CD4-positive, alpha-beta T cell treated with Interleukin-15 for 1 hour (primary cell): ENCODE measurements at places on chromosomes 11 and 22.

GRCh38 chr11:120132645-120133185, 5.2 kb downstream of the TRIM29 start:
- no peak for DNase-seq

GRCh38 chr11:44589301-44589700, 23.8 kb downstream of the CD82 start:
- no peak for DNase-seq

- no peak for DNase-seq
Measured at GRCh38 chr11:125327518-125328224, 163.1 kb downstream of the PKNOX2 start.

GRCh38 chr11:26901162-26901561, 92.8 kb upstream of the FIBIN start:
- DNase-seq = no peak

- no peak for DNase-seq
Measured at GRCh38 chr22:20945578-20945934, 21.5 kb upstream of the AIFM3 start.

GRCh38 chr22:44088976-44089570, 65.0 kb downstream of the PARVB start:
- no peak for DNase-seq

DNA sequence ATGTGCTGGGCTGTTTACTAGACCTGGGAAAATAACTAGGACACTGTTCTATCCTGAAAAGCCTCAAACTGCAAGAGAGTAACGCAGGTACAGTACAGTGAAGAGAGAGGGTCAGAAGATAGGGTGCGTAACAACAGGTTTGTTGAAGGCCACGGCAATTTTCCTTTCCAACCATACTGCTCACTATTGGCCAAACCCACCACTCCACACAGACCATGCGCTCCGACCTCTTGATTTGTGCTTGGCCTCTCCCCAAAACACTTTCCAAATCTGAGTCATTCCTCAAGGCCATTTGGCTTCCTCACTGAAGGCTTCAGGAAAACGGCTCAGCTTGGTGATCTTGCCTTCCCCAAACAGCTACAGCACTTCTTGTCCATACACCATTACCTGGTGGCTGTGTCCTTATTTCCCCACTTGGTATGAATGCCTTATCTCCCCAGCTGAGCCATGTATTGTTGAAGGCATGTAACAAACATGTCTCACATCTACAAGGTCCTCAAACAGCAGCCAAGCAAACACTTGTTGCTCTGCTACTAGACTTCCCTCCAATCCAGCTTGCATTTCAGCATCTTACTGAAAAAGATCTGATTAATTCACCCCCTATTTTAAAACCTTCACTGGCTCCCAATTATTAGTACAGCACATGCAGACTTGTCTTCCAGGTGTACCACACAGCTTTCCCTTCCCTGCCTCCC, 40.9 kb downstream of the TCF20 start:
- no peak for DNase-seq

DNA sequence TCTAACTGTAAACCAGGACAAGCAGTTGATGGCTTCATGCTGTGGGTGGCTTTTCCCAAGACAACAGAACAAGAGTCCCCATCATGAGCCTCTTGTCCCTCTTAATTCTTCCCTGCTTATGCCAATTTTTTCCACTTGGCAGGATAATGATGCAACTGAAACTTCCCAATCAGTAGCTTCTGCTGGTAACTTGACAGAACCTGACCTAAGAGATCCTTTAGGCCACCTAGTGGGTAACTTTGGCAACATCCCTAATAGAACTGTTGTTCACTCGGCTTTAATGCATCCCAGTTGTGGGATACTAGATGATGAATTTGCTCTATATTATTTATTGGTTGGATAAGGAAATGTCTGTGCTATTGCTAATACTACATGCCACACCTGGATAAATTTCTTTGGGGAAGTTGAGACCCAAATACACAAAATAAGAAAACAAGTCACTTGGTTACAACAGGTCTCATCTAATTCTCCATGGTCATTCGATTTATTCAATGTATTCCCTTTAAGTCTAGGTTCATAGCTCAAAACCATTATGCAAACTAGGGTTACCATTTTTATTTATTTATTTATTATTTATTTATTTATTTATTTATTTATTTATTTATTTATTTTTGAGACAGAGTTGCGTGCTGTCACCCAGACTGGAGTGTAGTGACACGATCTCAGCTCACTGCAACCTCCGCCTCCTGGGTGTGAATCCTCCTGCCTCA, 41.4 kb upstream of the NFAM1 start:
- no peak for DNase-seq

GRCh38 chr11:19447150-19447566, 206.4 kb upstream of the E2F8 start:
- no peak for DNase-seq

- DNase-seq = no peak
Measured at GRCh38 chr11:93532806-93533205, 10.4 kb downstream of the SMCO4 start.

- no peak for DNase-seq
Measured at GRCh38 chr11:13160346-13160745, 117.2 kb upstream of the BMAL1 start.

GRCh38 chr22:48576333-48577013, 1251.2 kb downstream of the BRD1 start:
- no peak for DNase-seq

- DNase-seq = no peak
Measured at GRCh38 chr11:114309517-114309916, 13.3 kb downstream of the NNMT start.

GRCh38 chr11:11152877-11153276, 200.2 kb downstream of the CSNK2A3 start:
- DNase-seq = no peak

DNA sequence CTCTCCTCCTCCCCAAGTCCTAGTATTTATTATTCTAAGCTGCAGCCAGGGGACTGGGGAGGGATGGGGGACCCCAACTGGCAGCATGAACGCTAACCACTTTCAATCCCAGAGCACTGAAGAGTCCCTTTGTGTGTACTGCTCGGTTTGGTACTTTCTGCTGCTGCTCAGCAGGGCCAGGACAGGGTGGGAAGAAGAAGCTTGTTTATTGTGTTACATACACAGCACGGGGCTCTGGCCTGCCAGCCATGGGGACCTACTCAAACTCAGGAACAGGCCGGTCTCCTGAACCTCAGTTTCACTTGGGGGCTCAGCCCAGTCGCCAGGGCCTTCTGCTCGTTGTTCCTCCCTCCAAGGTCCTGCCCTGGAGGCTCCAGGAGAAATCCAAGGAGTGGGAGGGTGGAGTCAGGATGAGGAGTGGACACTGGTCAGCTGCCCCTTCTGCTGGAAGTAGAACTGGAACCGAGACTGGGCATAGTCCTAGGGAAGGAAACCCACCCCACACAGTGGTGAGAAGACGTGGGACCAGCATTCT, 616 bp upstream of the CPT1B start:
- no peak for DNase-seq

DNA sequence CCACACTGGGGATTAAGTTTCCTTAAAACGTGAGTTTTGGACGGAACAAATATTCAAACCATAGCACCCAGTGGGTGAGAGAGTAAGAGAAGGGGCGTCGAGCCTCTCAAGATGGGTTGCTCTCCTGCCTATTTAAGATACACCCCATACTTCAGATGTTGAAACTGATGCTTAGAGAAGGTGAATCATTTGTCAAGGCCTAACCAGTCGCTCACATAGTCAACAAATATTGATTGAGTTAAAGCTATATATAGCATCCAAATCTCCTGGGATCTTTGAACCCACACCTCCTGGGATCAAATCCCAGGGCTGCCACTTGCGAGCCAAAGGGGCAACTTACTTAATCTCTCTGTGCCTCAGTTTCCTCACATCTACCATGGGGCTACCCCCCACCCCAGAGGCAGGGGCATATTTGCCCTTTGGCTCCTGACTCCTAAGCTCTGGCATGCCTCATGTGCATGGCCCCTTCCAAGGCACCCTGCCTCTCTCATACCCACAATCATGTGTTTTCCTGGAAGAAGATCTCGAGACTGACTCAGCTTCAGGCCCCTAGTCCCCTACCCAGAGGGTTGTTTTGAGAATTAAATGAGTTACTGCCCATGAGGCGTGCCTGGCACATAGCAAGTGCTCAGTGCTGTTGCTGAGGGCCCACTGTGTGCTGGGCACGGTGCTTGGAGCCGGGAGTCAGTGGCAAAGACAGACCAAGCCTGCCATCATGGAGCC, 19.0 kb upstream of the PDGFB start:
- no peak for DNase-seq

DNA sequence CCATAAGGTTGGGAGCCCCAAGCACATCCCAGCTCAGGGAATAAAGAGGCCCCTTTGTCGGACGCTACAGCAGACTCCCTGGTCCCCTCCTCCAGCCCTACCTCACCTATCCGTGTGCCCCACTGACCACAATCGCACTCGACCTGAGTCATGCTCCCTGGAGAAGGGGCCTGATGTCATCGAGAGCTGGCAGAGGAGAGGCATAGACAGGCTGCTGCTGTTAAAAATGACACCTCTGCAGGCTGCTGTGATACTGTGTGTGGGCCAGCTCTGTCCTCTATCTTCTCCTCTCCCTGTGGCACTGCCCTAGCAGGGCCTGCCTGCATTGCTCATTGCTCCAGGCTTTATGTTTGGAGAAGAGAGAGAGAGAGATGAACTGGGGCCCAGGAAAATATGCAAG, 123.4 kb upstream of the SYT13 start:
- no peak for DNase-seq

DNA sequence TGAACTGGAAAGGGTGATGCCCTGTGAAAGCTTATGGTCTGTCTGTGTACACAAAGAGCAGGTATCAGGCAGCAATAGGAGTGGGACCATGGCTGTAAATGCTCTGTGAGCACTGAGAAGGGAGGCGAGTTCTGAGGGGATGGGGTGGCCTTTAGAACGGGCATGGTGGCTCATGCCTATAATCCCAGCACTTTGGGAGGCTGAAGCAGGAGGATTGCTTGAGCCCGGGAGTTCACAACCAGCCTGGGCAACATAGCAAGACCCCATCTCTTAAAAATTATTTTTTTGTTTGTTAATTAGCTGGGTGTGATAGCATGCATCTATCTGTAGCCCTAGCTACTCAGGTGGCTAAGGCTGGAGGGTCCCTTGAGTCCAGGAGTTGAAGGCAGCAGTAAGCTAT, 3.5 kb downstream of the SPINDOC start:
- no peak for DNase-seq

- no peak for DNase-seq
Measured at GRCh38 chr22:35299217-35299672, 449 bp upstream of the TOM1 start.

GRCh38 chr11:104999721-105000120, 23.2 kb downstream of the CASP5 start:
- no peak for DNase-seq

DNA sequence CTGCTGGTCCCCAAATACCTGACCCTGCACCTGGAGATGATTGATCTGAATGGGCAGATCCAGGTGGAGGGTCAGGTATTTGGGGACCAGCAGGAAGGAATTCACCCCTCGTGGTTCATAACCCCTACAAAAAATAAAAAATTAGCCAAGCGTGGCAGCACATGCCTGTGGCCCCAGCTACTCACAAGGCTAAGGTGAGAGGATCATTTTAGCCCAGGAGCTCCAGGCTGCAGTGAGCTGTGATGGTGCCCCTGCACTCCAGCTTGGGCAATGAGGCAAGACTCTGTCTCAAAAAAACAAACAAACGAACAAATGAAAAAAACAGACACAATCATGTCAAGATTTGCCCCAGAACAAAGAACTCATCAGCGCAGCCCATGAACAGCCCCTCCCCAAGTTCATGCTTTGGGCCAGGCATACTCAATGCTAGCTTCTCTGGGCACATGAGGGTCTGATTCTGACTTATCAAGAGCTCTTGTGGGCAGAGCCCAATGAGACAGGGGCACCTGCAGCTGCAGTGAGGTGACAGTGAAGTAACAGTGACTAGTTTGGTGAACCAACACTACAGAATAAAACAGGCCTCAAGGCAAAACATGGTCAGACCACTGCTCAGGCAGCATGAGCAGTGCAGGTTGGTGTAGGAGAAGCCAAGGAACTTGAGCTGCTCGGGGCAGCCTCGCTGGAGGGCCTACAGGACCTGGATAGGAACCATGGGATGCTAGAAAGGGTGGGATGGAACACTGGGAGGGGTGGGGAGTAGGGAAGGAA, 10.2 kb upstream of the FCHSD2 start:
- DNase-seq = peak; percentile 35

- no peak for DNase-seq
Measured at GRCh38 chr22:27720860-27721259, 80.7 kb downstream of the MN1 start.

DNA sequence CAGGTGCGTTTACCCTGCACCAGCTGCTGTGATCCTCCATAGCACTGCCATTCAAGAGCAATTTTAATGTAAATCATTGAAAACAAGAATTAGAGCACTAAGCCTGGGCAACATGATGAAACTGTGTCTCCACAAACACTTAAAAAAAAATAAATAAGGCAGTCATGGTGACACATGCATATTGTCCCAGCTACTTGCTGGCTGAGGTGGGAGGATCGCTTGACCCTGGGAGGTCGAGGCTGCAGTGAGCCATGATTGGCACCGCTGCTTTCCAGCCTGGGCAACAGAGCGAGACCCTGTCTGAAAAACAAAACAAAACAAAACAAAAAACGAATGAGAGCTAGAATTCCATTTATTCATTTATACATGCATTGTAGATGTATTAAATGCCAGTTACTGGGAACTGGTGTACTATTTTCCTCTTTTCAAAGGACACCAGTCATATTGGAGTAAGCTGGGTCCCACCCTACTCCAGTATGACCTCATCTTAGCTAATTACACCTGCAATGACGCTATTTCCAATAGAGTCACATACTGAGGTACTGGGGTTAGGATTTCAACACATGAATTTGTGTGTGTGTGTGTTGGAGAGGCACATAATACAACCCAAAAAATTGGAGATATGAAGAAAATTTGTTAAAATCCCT, 101.9 kb downstream of the MICAL2 start:
- no peak for DNase-seq

- DNase-seq = peak; percentile 63
Measured at GRCh38 chr11:35235936-35236666, 97.1 kb downstream of the CD44 start.

- no peak for DNase-seq
Measured at GRCh38 chr11:123973816-123974215, 3.8 kb downstream of the OR10S1 start.

- DNase-seq = no peak
Measured at GRCh38 chr22:43203471-43203981, 16.6 kb upstream of the TTLL12 start.

DNA sequence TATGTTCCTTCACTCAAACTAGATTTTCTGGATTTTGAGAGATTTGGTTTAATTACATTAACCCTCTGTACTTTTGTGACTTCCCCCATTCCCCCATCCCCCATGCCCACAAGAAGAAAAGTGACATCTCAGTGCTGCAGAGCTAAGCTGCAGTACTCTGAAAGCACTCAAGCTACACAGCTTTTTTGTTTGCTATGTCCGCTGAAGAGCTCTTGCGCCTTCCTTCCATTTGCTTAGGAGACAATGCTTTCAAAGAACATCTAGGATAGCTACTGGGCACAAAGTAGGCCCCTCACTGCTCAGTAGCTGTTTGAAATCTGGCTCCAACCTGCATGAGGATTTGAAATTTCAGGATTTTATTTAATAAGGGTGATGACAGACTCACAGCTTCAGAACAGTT, 69.7 kb downstream of the SLC17A6 start:
- no peak for DNase-seq

GRCh38 chr11:6855971-6856541, 6.8 kb upstream of the OR10A2 start:
- DNase-seq = no peak
